ENCODE measurements at places on chromosomes 13 and 19.
A peak's percentile ranks its signal among the peaks of the same experiment; 100 is the strongest.

DNA sequence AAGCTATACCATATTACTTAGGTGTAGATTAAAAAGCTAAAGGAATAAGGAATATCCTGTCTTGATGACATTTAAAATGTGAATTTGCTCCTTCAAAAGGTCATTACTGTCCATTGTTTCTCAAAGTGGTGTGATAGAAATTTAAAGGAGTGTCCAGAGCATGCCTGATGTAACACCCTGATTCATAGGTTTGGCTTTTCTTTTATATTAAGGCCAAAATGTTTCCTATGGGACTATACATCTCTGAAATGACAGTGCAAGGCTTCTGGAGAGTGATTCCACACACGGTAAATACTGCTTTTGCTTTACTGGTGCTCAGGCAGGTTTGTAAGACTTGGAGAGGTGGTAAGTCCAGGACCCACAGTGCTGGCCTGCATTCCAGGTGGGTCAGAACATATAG is 289.9 kb downstream of the RFC3 start:
- DNase-seq, result no peak

DNA sequence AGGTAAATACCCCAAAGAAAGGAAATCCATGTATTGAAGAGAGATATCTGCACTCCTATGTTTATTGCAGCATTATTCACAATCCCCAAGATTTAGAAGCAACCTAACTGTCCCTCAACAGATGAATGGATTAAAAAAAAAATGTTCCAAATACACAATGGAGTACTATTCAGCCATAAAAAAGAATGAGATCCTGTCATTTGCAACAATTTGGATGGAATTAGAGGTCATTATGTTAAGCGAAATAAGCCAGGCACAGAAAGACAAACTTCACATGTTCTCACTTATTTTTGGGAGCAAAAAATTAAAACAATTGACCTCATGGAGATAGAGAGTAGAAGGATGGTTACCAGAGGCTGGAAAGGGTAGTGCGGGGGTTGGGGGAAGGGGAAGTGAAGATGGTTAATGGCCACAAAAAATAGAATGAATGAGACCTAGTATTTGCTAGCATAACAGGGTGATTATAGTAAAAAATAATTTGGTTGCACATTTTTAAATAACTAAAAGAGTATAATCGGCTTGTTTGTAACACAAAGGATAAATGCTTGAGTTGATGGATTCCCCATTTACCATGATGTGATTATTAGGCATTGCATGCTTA is 9.7 kb upstream of the ZNF709 start:
- no peak for DNase-seq

GRCh38 chr19:19459073-19459472 is 53.6 kb downstream of the GATAD2A start:
- no peak for DNase-seq

- no peak for DNase-seq
Observed at GRCh38 chr13:58767566-58767965, 1136.0 kb downstream of the PCDH17 start.

DNA sequence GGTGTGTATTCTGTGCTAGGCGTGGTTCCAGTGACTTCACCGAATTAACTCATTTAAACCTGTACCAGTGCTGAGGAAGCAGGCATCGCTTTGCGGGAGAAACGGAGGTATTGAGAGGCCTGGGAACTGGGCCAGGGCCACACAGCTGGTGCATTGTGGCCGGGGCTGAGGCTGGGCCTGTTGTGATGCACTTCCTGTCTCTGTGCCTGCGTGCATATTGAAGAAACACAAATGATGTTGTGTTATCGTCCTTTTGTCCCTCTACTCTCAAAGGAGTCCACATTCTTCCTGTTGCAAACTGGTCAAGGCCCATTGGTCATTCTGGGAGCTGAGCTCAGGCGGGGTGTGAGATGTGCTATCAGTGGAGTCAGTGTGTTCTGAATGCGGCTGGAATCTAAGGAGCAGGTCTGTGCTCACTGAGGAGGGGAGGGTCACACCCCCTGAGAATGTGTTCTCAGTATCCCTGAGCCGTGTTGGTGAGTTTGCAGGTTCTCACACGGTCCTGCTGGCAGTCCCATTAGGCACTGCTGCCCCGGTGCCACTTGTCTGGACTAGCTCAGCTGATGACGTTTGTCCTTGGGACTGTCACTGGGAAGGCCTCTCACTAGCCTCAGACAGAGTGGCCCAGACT is 62.1 kb downstream of the ARHGEF7 start:
- peak; percentile 87 for DNase-seq

DNA sequence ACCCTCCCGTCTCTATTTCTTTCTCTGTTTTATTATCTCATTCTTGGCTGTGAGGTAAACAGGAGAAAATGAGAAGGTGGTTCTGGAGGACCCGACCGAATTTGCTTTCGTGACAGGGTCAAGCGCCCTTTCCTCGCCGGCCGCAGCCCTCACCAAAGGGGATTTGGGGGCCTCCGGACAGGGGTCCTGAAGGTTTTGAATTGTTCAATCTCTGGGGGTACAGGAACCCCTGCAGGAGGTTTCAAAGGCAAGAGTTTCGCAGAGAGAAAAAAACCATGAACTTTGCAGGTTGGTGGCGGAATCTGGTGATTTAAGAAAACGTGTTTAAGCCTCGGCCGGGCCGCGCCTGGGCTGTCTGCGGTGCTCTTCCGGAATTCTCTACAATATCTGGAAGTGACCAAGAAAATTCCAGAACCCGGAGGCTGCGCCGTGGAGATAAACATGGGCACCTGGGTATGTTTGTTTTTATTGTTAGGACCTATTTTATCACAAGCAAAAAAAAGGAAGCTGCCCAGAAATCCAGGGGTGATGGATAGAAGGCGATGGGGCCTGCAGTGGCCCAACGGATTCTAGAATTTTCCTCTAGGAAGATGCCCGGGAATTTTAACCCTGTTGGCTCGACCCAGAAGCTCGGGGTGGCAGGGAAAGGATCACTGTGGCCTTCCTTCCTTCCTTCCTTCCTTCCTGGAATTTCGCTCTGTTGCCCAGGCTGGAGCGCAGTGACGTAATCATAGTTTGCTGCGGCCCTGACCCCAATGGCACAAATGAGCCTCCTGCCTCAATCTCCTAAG is 14.2 kb upstream of the PTBP1 start:
- DNase-seq, result peak; percentile 83

- no peak for DNase-seq
Observed at GRCh38 chr13:101982903-101983302, 418.9 kb downstream of the FGF14 start.

DNA sequence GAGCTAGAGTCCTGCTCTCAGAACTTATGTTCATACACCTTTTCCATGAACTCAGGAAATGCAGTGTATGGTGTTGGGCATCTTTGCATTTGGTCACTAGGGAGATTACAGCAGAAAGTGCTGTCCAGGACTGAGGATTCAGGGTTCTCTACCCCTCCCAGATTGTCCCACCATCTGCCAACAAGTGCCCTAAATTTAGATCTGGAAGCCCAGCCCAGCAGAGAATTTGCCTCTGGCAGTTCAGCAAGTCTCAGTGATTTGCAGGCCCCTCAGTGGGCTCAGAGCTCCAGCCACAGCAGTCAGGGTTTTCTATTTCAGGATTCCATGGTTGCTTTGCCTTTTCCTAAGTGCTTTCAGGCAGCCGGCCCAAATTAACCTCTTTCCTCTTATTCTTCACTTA is 23.4 kb downstream of the CNFN start:
- no peak for DNase-seq

- DNase-seq, result no peak
Observed at GRCh38 chr19:554817-555216, 11.0 kb downstream of the GZMM start.

DNA sequence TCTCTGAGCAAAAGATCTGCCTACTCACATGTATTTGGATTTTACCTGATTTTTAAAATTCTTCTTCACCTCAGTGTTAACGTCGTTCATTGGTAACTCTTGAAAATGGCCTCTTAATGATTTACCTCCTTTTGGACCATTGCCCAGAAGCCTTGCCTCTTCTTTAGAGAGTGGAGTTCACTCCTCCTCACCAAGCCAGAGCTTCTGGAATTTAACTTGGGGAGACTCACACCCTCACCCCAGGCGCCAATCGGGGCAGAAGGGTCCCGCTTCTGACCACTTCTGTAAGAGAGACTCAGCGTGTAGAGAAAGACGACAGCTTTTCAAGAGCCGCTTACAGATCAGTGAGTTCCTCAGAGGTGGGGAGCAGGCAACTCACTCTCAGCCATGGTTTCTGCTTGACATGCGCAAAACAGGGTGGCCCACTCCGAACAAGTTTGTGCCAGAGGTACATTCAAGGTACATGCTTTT is 2.7 kb downstream of the PNMA8C start:
- DNase-seq, result no peak

DNA sequence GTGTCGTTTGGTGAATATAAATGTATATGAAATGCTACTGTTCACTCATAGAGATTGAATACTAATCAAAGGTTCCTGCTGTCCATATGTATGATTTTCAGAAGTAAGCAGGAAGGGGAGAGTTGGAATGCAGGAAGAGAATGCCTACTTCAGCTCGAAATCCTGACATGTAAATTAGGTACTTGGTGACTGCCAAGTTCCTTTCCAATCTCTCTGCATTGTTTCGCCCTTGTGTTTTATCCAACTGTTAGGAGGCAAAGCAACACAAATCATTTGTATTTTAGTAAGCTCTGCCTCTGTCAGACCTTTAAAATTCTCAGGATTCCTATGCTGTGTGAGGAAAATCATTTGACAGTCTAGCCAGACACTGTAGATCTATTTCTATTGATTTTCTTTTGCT is 9.0 kb downstream of the STARD13 start:
- DNase-seq, result peak; percentile 10

GRCh38 chr13:51052581-51052980 is 58.5 kb downstream of the C13orf42 start:
- DNase-seq, result no peak

All from kidney capillary endothelial cell (primary cell).